EL (cell line): ENCODE measurements at places on chromosomes 3 and 15.

- DNase-seq, result no peak
Measured at GRCh38 chr3:14273901-14274611, 95.4 kb downstream of the LSM3 start.

- no peak for DNase-seq
Measured at GRCh38 chr3:169234618-169235017, 428.9 kb downstream of the MECOM start.

GRCh38 chr15:89208256-89208655 is 13.1 kb downstream of the RLBP1 start:
- no peak for DNase-seq

DNA sequence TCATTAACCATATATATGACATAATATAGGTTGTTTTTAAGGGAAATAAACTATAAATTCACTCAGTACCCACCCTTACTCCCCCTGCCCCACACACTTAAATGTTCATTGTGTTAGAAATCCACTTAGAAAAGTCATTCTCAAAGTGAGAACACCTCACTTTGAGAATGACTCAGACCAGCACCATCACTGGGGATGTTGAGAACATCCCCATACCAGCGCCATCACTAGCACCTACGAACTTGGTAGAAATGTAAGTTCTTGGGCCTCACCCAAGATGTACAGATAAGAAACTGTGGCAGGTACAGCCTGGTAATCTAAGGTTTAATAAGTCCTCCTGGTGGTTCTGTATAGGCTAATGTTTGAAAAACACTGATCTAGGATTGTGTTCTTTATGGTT is 362.6 kb downstream of the LPP start:
- DNase-seq, result no peak
